Fibroblast of skin of left quadriceps (primary cell): ENCODE measurements at places on chromosomes 12 and 14.

DNA sequence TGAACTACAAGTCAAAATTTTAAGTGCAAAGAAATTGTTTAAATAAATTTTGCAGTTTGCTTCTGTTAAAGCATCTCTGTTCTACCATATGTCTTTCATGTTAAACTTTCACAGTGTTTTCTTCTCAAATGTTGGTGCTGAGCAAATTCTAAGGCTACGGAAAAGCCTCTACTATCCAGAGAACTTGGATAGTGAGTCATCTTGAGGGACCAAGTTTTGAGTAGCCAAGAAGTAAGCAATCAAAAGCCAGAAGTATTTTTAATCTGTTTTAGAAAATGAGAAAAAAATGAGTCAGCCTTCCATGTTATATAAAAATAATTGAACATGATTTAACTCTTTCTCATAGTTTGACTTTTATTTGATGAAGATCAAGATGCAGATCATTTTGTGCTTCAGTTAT, 3.3 kb downstream of the BRMS1L start:
- DNase-seq = no peak

GRCh38 chr14:68293404-68293803, 473.8 kb downstream of the RAD51B start:
- no peak for DNase-seq

DNA sequence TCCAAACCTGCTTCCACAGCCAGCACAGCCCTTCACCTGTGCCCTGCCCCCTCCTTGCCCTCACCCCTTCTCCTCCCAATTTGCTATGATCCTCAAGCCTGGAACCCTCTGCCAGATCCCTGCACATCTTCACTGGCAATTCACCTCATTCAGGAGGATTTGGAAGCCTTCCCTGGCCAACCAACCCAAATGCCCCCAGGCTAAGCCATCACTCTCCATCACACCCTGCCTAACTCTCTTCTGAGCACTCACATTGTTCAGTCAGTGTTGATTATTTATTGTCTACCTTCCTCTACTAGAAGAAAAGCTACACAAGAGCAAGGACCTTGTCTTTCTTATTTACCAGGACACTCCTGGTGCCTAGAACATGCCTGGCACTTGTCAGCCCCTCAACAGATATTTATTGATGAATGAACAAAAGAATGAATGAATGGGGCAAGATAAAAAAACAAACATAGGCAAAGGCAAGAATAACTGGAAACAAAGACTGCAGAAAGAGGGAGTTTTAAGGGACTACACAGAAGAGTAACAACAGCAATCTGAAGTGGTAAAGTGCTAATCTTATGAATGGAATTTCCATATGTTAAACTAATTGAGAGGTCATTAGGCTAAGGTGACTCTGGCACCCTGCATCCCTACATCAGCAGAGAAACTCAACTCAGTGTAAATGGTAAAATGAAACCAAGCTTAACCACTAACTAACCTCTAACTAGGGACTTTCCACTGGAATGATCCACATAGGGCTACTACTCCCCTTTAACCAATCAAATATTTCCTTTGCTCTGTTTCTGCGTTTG, 33.4 kb downstream of the TMTC1 start:
- no peak for DNase-seq

- peak; percentile 50 for DNase-seq
Measured at GRCh38 chr12:18683327-18684013, 54.3 kb downstream of the PLCZ1 start.

- DNase-seq = no peak
Measured at GRCh38 chr12:27530157-27530922, 6.3 kb downstream of the PPFIBP1 start.

DNA sequence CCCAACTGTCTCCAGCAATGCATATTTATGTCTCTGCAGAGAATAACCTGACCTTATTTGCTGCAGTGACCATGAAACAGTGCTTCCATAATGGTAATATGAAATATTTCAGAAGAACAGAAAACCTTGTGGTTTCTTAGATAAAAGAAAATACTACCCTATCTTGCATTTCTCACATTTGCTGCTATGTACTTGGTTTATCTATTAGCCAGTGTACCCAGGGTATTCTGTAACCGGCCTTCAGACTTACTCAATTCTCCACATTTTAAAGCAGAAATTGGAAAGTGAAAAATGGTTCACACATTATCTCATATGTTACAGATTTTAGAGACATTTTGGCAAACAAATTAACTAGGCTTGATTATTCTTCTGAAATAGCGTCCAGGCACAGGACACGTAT, 57.9 kb upstream of the CCDC91 start:
- no peak for DNase-seq

DNA sequence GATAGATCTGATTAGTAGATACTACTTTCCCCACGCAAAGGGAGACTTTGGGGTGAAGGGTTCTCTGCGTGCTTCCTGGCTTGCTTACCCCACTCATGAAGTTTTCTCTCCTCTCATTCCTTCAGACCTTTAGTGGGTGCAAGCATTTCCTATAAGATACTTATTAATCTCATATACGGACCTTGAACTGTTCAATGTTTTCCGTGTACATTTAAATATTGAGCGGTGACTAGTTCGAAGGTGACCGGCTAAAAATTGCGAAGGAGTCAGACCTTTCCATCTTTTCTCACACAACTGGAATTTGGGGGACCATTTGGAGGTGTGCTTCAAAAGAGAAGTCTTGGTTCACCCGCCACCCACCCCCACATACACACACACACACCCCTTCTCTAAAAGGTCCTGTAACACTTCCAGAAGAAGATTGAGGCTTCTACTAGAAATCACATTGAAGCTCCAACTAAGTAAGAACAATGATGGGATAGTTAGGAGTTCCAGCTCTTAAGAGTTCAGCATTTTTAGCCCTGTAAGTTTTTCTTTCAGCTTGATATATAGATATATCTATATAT, 6.1 kb upstream of the FOXG1 start:
- DNase-seq = no peak

GRCh38 chr12:127785540-127785939, 481.4 kb upstream of the TMEM132C start:
- peak; percentile 83 for DNase-seq

DNA sequence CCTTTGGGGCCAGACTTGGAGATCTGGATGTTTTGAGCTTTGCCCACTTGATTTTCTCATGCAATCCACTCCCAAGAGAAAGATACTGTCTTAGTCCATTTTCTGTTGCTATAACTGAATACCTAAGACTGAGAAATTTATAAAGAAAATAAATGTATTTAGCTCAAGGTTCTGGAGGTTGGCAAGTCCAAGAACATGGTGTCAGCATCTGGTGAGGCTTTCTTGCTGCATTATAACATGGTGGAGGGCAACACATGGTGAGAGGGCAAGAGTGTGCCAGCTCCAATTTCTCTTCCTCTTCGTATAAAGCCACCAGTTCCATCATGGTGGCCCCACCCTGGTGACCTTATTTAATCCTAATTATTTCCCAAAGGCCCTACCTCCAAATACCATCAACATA, 39.6 kb upstream of the NFKBIA start:
- no peak for DNase-seq

- DNase-seq = no peak
Measured at GRCh38 chr14:23521785-23522640, 29.6 kb downstream of the ZFHX2 start.
